ENCODE measurements at places on chromosomes 1 and 21. TPM values are rescaled to one million over a fixed set of nuclear protein-coding genes. Genes with fewer than 3 reads are reported as not detected.

The SYT6 gene
- not detected for total RNA-seq

DNA sequence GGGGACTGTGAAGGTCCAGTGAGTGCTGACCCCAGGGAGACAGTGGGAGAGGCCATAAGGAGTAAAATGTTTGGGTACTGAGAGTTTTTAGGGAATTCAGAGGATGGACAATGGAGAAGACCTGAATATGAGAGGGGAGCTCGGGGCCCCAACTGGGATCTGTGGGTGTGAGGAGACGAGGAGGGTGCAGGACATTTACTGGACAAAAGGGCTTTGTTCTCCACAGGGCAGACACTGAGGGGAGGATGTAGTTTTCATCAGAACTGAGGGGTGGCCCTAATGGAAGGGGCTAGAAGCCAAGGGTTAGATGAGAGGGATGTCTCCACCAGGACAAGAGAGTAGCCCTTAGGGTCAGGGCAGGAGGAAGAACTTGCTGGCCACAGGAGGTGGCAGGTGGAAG lies 30.0 kb downstream of the TMCC2 start:
- DNase-seq, result no peak

The RIPPLY3 gene
- total RNA-seq, result 0.47 TPM

- DNase-seq, result no peak
Measured at GRCh38 chr1:26794391-26794790, 6.6 kb downstream of the PIGV start.

The PRCC gene
- total RNA-seq, result 37.9 TPM

GRCh38 chr1:202349206-202349928 lies 868 bp downstream of the PPP1R12B start:
- no peak for DNase-seq

DNA sequence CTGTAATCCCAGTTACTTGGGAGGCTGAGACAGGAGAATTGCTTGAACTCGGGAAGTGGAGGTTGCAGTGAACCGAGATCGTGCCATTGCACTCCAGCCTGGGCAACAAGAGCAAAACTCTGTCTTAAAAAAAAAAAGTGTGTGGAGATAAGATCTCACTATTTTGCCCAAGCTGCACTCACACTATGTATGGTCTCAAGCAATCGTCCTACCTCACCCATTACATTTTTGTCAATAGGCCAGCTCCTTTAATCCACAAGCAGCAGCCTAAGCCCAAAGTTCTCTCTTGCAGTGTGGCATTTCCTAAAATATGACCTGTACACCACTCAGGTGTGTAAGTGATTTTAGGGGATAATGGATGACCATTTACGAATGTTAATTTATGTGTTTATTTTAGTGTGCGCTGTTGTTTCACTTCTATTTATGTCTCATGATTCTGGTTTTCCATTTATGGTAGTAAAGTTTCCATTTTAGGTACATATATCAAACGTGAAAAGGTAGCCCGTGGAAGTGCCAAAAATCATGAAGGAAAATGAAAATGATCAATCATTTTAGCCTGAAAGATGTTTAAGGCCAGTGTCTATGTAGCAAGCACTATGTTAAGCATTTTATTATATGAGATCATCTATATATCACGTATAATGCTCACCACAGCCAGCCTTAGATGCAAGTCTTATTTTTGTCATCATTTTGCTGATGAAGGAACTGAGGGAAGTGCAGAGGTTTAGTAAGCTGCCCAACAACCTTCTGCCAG lies 5.6 kb downstream of the LCK start:
- DNase-seq, result no peak

DNA sequence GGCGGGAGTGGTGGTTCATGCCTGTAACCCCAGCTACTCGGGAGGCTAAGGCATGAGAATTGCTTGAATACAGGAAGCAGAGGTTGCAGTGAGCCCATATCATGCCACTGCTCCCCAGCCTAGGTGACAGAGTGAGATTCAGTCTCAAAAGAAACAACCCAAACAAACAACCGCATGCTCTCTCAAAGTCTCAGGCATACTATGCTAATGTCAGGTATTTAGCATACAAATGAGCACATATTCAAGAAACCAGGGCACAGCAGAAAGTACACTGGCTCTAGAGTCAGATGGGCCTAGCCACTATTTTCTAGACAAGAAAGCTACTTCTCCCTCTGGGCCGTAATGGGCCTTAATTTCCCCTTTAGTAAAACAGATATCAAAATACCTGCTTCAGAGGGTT lies 55.0 kb downstream of the ELAVL4 start:
- DNase-seq, result no peak

DNA sequence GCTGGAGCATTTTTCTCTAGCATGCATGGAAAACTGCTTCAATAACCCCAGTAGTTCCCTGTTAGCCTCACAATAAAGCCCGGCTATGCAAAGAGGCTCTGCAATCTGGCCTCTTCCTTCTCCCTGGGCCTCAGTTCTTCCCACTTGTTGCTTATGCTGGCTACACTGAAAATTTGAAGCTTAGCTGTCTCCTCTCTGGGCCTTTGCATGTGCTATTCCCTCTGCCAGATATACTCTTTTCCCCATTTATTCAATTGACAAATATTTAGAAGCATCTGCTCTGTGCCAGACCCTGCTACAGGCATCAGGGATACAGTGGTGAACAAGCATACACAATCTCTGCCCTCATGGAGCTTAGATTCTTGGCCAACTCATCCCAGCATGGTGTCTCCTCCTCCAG lies 15.3 kb downstream of the CRYBG2 start:
- no peak for DNase-seq

- DNase-seq, result no peak
Measured at GRCh38 chr1:113191579-113192076, 118.6 kb downstream of the LRIG2 start.

- DNase-seq, result no peak
Measured at GRCh38 chr1:2777424-2778219, 23.9 kb downstream of the TTC34 start.

GRCh38 chr1:37951041-37951782 lies 4.4 kb upstream of the INPP5B start:
- no peak for DNase-seq

DNA sequence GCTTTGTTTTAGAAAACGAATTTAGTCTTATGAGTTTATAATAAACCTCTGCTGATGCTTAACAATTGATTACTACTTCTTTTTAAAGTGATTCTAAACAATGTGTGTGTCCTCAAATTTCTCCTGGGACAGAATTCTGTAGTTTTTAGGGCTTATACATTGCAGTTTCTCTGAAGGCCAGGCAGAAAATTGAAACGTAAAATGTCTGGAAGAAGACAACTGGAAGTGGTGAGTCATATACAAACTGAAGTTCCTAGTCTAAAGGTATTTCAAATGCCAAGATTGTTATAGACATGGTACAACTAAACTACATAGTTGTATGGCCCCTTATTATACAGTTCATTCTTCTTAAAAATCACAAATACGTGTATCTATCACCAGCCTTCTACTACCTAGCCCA lies 30.5 kb upstream of the RC3H1 start:
- no peak for DNase-seq

GRCh38 chr21:35222541-35222941 lies 173.4 kb upstream of the RUNX1 start:
- no peak for DNase-seq

DNA sequence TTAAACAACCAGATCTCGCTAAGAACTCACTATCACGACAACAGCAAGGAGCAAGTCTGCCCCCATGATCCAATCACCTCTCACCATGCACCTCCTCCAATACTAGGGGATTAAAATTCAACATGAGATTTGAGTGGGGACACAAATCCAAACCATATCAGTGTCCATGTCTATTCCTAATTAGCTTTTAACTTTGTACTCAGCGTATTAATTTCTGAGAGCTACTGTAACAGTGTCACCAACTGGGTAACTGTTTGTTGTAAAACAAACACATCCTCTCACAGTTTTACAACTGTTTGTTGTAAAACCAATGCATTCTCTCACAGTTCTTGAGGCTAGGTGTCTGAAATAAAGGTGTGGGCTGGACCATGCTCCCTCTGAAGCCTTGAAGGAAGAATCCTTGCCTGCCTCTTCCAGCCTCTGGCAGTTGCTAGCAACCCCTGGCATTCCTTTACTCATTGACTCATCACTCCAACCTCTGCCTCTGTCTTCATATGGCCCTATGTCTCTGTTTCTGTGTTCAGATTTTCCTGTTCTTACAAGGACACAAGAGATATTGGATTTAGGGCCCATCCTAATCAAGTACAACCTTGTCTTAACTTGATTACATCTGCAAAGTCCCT lies 121.2 kb downstream of the LTN1 start:
- DNase-seq, result no peak

DNA sequence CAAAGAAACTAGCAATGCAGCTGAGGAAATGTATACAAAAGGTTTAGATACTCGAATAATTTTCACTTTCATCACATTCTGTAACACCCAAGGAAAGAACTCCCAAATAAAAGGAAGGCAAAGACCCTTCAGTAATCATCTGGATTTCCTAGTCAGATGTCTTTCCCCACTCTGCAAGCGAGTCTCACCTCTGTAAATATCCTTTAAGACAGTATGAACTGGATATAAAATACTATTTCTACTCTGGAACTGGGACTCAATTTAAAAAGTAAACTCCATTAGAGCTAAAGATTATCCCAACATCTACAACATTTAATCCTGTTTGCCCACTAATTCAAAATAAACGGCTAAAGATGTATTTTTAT lies 27.0 kb downstream of the C2CD2 start:
- no peak for DNase-seq

DNA sequence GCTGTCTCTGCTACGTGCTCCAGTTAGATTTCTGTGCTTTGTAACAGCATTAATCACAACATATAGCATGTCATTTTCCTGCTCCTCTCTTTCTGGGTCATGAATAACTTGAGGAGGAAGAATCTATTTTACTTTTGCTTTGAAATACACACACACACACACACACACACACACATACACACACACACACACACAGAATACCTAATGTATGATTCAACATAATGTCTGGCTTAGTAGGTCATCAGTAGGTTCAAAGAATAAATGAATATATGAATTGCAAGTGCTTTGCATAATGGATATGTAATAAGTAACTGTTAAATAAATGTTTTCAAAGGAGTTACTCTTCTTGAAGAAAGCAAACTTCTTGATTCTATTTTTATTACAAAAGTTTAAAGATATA lies 249.0 kb downstream of the PDE4B start:
- DNase-seq, result no peak

The PKP1 gene
- total RNA-seq, result 263 TPM

DNA sequence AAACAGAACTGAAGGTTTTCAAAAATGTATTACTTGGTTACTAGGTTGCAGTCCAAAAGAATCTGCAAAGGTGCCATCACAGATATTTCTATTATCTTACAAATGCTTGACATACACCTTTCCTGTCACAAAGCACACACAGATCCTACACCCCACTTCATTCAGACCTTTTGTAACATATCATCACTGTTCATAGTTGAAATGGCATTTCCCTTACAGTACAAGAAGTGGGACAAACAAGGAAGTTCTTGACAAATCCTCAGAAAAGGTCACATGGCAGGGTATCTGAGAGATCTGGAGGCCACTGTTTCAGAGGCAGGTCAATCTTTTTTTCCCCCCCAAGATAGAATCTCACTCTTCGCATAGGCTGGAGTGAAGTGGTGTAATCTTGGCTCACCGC lies 21.3 kb downstream of the TOR1AIP2 start:
- DNase-seq, result no peak

The ASPM gene
- 10.1 TPM for total RNA-seq

GRCh38 chr1:46134660-46135331 lies 2.4 kb upstream of the PIK3R3 start:
- no peak for DNase-seq

DNA sequence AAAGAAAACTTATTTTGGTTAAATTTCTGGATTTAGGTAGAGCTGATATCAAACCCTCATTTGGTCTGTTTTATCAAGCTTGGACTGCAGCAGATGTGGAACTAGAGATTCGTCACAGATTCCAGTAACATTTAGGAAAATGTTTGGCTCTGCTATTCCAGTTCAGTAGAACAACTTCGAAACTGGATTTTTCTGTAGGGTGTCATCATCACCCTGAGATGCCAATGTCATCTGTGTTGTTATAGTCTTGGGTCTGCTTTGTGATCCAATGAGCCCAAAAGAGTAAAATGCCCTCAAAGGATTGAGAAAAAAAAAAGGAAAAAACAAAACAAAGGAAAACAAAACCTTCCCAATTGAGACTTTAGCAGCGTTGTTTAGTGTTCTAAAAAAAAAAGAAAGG lies 55.4 kb downstream of the LAMC2 start:
- no peak for DNase-seq

- no peak for DNase-seq
Measured at GRCh38 chr1:154213274-154213673, 7.1 kb upstream of the CFAP141 start.

The ADAM30 gene
- total RNA-seq, result not detected

The KISS1 gene
- total RNA-seq, result not detected

- DNase-seq, result no peak
Measured at GRCh38 chr1:81802707-81803430, 2.1 kb downstream of the ADGRL2 start.

DNA sequence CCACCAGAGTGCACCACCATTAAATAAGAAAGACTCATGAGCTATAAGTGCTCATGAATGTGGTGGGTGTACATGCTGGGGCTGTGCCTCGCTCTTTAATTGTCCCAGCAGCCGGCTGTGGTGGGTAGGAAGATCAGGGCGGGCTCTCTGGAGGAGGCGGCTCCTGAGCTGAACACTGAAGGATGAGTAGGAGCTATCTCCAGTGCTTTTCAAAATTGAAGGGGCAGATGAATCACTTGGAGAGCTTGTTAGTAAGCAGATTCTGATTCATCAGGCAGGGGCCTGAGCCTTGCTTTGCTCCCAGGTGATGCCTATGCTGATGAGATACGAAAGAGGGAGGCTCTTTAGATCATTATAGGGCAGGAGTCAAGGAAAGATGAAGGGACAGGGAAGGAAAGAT lies 54.1 kb downstream of the ETS2 start:
- no peak for DNase-seq

GRCh38 chr1:1537626-1538250 lies 2.7 kb downstream of the TMEM240 start:
- DNase-seq, result no peak

GRCh38 chr1:13737398-13737797 lies 37.4 kb downstream of the PRDM2 start:
- no peak for DNase-seq

The SLC6A17 gene
- 0.11 TPM for total RNA-seq

The NPHS2 gene
- total RNA-seq, result not detected

The KPRP gene
- 2.1 TPM for total RNA-seq

DNA sequence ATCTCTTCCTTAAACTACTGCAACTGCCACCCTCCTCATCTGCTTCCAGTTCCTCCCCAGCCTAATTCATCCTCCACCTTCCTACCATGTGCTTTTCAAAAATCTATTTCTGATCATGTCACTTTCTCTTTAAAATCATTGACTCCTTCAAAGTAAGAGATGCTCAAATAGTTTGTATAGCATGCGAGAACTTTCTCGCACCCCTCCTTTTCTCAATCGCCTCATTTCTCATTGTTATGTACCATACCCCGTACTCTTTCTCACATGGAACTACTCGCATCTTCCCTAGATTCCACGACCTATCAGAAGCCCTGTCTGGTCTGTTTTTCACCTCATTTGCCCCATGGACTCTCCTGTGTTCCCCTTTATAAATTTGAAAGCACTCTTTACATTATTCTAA lies 238.2 kb downstream of the NRIP1 start:
- DNase-seq, result no peak

The MXRA8 gene
- total RNA-seq, result 4.5 TPM
